Stimulated activated naive CD4-positive, alpha-beta T cell treated with Interleukin-2 at 50 U/mL for 16 hours (primary cell): ENCODE measurements at places on chromosomes 12 and 14.

GRCh38 chr14:104926619-104927431, 2.1 kb downstream of the PLD4 start:
- no peak for DNase-seq

- no peak for DNase-seq
These were observed 143.1 kb upstream of the MYL2 start for GRCh38 chr12:111063295-111064026.

GRCh38 chr12:25970082-25970481, 11.6 kb downstream of the RASSF8 start:
- DNase-seq: no peak

DNA sequence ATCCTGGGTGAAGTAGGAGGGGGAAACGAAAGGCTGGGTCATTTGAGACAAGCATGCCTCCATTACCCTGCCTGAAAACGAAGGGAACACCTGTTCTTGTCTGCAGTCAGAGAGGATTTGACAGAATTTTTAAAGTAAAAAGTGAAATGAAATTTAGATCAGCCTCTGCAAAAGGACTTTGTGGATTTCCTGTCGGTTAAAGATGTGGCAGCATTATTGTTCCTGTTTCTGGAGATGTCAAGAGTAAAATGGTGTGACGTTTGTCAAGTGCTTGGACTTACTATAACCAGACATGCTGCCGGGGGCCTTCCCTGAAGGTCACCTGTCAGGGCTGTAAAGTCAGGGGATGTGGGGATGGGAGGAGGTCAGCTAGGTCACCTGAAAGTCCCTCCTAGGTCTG, 32.0 kb downstream of the NRXN3 start:
- DNase-seq: no peak

DNA sequence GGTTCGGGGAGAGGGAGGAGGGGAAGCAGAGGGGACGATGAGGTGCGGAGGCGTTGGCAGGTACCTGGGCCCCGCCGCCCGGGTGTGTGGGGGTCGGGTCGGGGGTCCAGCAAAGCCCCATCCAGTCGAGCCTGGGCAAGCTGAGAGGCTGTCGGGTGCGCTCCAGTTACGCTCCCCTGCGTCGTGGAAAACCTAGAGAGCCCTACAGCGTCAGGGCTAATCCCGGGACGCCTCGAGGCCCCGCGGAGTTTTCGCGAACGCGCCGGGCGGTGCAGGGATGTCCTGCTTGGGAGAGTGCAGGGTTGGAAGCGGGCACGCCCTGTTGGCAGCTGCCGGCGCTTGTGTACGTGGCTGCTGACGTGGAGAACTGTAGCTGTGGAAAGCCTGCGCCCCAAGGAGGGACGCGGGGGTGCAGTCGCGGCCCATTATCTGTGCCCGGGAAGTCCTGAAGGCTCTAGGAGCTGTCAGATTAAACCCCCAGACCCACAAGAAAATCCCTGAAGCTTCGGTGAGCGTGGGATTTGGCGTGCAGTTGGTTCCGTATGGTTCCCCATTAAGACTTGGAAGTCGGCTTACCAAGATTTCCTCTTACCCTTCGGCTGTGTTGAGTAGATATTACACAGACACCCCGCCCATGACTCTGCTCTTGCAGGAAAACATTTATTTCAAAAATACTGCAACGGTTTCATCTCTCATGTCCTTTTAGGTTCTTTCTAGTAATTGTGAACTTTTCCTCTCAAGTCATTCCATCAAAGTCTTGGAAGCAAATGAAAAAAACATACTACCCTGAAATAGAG, 11.3 kb upstream of the SLC38A2 start:
- peak; percentile 72 for DNase-seq

GRCh38 chr12:75308279-75308678, 21.8 kb downstream of the CAPS2 start:
- no peak for DNase-seq

GRCh38 chr12:52646613-52647012, 5.4 kb downstream of the KRT2 start:
- DNase-seq: no peak

GRCh38 chr12:42716491-42716891, 126.9 kb upstream of the PRICKLE1 start:
- DNase-seq: no peak

DNA sequence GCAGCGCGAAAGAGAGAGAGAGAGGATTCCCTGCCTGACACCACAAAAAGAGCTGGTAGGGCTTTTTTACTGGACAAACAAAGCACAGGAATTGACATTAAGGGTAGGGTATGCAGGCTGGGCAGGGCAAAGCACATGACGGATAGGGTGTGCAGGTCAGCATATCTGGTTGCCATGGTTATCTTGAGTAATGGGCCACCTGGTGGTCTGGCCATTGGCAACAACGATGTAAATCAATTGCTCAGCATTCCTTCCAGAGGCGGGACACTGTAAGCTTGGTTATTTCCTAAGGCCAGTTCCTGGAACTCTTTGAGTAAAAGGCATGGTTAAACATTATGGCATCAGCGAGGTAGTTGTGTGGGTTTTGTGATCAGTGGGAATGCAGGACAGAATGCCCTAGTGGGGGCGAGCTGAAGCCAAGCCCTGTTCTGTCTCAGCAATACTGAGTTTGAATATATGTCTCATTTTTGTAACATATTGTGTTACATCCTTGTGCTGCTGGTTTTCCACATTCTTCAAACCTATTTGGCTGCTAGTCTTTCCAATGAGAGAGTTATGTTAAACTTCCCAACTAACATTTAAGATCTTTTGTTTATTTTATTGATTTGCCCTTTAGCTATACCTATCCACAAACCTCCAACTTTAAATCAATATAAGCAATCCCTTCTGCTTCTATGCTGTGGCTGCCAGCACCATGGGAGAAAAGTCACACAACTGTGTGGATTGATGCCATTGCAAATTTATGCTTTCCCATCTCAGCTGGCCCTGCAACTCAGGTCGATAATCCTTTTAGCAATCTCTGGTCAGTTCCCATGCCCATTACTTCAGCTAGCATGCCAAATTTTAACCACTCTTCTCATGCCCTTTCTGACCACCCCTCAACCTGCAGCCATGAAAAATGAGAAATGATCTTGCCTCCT, 396.7 kb upstream of the PDE3A start:
- no peak for DNase-seq

GRCh38 chr14:100715332-100715731, 11.4 kb upstream of the DLK1 start:
- DNase-seq: no peak
